ENCODE measurements at places on chromosomes 12 and 14.

DNA sequence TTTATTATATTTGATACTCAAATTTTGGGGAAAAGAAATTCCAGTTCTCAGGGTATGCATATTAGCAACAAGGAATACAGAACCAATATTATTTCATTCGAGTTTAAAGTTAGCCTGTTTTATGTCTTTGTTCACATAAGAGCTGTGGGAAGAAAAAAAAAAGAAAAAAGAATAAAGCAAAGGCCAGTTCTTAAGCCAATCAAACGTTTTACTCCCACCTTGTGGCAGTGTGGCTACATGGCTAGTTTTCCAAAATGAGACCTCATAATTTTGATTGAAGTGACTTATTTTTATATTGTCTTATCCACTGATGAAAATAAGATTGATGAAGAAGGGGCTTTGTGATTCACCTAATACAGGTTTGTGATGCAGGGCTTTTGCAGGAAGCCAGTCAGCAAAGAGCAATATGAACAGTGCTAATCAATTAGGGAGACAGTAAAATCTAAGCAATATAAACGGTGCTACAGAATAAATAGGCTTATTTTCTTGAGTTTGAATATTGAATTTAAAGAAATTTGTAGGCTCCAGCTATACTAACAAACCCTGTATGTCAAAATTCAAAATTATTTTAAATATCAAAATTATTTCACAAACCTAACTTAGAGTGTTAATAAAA, 624.1 kb upstream of the FOXG1 start:
- peak; percentile 63 for DNase-seq

GRCh38 chr14:32627545-32628298, 298.6 kb downstream of the AKAP6 start:
- no peak for DNase-seq

DNA sequence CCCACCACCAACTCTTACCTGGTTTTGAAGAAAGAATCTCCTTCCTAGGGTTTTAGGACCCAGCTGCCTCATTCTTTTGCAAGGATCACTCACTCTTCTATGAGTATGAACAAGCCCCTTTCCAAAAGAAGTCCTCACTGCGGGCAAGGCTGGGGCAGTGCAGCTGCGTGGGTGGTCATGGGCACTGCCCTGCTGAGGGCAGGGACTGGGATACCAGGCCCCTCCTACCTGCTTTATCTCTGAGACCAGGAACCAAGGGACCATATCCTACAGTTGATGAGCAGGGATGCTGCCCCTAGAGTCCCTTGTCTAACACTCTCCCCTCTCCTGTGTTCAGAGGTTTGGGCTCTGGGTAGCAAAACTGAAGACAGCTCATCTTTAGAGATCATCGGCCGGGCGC, 20.5 kb downstream of the HPD start:
- DNase-seq, result no peak

GRCh38 chr12:15979096-15980092, 68.3 kb downstream of the DERA start:
- no peak for DNase-seq

GRCh38 chr12:28316049-28316448, 125.8 kb downstream of the CCDC91 start:
- DNase-seq, result no peak

- DNase-seq, result no peak
Observed at GRCh38 chr12:5013266-5013730, 30.4 kb upstream of the KCNA5 start.

GRCh38 chr14:95815226-95815690, 61.4 kb upstream of the TUNAR start:
- DNase-seq, result no peak

Data from NCI-H345 (cell line).